ENCODE measurements at places on chromosomes 5 and 9.

- DNase-seq, result no peak
These were observed 278.7 kb downstream of the DENND1A start for GRCh38 chr9:123651273-123651672.

- no peak for DNase-seq
These were observed 213.5 kb upstream of the TARS1 start for GRCh38 chr5:33227247-33227646.

GRCh38 chr5:83848941-83849340 lies 128.3 kb upstream of the HAPLN1 start:
- no peak for DNase-seq

GRCh38 chr5:34045023-34045422 lies 2.0 kb upstream of the C1QTNF3 start:
- DNase-seq, result no peak

DNA sequence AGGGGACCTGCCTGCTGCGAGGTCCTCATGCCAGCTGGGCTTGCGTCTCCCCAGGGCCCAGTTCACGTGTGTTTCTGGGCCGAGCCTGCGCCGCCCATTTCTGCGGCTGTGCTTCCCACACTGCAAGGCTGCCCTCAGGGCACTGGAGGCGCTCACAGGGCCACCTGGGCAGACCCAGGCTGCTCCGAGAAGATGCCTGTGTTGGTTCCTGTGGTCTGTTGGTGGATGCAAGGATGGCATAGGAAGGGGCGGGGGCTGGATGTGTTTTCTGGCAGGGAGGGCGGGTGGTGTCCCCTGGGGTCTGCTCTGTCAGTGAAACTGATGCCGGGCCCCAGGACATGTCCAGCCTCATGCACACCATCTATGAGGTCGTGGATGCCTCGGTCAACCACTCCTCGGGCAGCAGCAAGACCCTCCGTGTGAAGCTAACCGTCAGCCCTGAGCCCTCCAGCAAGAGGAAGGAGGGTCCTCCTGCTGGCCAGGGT lies 25.9 kb downstream of the NKD2 start:
- DNase-seq, result no peak

DNA sequence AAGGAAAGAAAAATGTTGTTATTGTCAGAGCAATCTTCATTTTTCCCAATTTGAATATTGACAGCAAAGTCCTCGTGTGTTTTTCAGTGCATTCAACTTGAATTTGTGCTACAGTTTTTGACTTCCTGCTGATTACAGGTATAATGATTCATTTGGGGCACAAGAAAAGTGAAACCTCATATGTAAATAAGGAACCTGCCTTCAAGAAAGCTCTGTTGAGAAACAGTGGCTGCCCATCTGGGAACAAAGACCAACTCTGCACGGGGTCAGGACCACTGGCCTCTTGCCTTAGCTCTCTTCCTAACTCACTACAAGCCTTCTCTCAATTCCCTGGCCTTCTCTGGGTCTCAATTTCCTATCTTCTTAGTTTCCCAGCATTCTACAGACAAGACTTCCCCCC lies 21.0 kb downstream of the TIMD4 start:
- no peak for DNase-seq

DNA sequence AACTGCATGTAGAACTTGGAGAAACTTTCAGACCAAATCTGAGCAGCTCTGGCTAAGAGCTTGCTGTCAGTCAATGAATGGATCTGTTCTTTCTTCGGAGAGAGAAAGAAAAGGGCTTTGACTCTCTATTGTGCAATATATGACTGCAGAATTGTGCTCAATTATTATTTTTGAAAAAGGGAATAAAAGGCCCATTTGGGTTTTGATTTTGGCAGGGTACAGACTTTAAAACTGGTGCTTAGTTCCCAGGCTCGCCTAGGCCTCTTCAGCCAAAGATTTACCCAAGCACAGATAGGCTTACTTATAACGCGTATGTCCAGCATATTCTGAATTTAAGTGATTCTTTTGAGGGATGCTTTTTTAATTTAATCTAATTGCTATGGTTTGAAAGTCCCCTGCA lies 59.3 kb downstream of the RETREG1 start:
- DNase-seq, result no peak

DNA sequence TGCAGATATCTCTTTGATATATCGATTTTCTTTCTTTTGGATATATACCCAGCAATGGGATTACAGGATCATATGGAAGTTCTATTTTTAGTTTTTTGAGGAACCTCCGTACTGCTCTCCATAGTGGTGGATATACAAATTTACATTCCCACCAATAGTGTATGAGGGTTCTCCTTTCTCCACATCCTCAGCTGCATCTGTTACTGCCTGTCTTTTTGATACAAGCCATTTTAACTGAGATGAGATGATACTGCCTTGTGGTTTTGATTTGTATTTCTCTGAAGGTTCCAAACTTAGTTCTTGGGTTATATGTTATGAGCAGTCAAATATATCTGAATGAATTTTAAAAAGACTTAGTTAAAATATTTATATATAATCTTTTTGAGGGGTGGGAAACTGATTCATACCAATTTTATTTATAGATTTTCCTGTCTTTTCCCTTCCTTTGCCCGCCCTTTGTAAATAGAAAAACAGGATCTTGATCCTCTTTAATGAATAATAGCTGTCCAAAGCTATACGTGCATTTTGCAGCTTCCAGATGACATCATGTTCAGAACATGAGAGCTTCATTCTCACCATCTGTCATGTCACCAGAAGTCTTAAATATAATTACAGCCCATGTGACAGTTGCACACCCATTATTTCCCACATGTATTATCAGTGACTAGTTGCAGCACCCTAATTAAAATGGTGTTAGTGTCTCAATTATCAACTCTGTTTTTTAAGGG lies 6.2 kb upstream of the ARHGEF28 start:
- DNase-seq, result no peak

DNA sequence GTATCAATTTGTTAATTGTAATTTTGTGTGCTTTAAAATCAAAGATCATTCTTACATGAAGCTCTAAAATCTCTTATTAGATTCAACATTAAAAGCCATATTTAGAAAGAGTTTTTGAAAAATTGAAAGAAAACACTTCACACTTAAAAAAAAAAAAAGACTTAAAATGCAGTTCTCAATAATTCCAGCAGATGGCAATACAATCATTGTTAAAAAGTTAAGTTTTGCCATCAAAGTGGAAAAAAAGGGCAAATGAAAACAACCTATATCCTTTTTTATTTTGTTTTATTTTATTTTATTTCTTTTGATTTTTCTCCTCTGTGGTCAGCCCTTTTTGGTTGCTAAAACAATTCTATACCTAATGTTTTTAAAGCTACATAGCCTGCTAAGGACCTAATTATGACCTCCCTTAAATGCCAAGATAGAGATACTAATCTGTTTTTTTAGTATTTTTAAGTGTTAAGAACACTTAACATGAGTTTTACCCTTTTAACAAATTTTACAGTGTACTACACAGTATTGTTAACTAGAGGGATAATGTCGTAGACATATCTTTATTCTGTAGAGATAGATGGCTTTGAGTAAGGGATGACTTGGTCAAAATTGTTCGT lies 154.2 kb upstream of the DAB2 start:
- peak; percentile 13 for DNase-seq

DNA sequence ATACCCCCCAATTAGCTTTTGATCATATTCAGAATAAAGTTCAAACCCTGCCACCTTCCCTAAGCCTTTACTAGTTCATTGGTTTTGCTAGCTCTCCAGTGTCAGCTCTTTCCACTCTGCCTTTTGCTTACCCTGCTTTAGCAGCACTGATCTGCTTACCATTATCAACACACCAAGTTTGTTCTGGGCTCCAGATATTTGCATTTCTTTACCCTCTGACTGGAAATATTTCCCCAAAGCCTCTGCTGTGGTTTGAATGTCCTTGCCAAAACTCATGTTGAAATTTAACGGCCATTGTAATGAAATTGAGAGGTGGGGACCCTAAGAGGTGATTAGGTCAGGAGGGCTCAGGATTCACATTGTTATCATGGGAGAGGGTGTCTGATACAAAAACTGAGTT lies 99.5 kb downstream of the GCNT1 start:
- DNase-seq, result no peak

- DNase-seq, result no peak
These were observed 17.7 kb downstream of the MLLT3 start for GRCh38 chr9:20604562-20604961.

DNA sequence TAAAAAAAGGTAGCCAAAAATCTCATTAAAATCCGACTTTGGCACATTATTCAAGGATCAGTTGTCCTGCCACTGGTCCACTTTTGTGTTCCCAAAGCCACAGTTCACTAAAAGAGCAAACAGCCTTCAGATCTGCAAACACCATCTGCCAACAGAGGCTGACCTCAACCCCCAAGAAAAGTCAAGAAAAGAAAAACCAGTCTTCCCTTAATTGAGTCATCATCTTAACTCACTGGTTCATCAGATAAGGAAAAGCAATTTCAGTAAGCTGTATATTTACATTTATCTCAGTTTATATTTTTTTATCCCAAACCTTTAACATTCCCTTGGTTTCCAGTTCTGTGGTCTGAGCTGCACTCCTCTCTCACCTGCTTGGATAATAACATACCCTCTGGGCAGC lies 21.2 kb downstream of the RASEF start:
- no peak for DNase-seq

- DNase-seq, result no peak
These were observed 81.9 kb upstream of the FAM169A start for GRCh38 chr5:74948031-74948546.

- no peak for DNase-seq
These were observed 44.2 kb upstream of the SPIN1 start for GRCh38 chr9:88344013-88344412.

DNA sequence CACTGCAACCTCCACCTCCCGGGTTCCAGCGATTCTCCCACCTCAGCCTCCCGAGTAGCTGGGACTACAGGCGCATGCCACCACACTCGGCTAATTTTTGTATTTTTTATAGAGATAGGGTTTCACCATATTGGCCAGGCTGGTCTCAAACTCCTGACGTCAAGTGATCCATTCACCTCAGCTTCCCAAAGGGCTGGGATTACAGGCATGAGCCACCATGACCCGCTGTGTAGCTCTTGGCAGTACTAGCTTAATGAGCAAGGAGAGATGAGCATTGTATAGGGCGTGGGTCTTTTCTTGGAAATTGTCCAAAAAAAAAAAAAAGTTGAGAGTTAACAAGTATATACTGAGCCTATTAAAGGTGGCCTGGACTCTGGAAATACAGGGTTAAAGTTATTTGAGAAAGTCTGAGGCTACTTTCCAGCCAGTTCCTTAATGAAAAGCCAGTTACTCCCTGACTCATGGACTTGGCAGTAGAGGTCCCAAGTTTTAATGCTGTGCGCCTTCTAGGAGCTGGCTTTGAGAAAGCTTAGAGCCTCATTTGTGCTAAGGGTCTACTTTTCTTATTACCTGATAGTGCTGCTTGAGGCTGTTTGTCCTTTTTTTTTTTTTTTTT lies 4.2 kb upstream of the FGF18 start:
- peak; percentile 65 for DNase-seq

DNA sequence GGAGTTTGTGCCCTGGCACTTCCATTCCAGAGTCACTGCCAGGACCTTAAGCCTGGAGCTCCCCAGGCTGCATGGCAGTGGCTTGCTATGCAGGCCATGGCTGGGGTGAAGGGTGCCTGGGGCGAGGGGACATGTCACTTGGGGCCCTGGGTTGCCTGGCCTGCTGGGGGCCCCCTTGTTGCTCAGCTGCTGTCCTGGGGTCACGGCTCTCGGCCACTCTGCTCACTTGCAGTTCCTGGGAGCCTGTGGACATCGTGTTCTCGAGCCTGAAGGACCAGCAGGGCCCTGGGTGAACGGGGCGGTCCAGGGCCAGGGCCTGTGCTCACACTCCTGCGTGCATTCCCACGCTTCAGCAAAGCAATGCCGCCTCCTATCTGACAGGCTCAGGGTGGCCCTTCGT lies 14.5 kb upstream of the SLC2A6 start:
- no peak for DNase-seq

DNA sequence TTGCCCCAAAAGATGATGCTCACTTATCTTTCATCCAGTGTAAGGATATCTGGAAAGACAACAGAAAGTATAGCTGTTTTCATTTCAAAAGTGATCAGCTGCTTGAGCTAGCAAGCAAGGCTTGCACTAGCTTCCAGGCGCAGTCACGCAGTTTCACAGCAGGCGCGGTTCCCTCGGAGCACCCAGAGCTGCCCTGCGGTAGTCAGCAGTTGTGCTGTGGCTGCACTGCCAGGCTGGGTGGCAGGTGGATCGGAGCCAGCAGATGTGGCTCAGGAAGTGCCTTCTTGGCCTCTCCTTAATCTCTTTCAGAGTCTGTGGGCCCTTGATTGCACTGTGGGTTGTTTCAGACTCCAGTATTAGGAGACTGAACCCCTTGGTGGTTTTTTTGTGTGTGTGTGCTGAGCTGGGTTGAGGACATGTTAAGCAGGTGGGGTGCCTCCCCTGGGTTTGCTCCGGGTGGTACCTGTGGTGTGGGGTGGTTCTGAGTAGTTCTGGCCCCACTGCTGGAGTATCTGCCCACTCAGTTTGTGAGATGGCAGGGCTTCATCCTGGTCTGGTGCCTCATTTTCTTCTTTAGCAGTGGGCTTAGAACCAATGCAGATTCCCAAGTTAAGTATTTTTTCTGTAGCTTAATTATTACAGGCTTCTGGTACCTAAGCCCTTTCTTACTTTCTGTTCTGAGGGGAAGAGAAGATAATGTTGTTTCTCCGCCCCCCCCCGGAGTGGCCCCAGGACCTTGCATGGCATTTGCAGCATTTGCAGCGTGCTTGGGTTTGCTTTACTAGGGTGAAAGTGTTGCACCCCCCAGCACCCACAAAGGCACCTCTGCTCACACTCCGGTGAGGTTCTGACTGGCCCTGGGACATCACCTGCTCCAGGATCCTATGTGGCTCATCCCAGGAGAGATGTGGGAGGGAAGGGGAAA lies 16.4 kb downstream of the TENT4A start:
- DNase-seq, result no peak

DNA sequence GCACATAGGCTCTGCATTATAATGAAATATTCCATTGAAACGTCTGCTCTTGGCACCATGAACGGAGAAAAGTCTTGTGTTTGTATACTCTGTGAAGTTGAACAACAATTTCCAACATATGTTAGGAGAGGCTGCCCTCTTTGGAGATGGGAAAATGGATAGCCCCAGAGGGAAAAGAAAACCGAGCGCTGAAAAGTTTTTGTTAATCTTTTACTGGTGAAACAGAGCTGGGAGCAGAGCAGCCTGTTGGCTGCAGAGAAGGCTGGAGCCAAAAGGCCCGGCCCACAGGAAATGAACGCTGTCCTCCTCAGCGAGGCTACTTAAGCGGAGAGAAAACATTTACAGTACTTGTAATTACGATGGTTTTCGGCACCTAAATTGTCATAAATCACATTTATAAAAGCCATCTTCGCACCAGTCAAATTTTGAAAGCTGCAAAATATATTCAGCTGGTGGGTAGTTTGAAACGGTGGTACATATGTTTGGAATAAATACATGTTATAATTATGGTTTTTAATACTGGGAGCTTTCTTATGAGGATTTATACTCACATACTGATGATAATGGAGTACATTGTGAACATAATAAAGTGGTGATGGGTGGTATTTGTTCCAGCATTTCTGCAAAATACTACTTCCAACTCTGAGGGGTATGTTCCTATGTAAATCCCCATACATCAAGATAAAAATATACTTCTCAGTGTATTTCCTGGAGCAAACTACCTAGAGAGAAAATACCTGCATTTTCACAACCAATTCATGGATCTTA lies 129.6 kb upstream of the CNTLN start:
- no peak for DNase-seq

Data from MCF 10A (cell line).